NCI-H526 treated with DMSO at 0.1 percent for 48 hours (cell line): ENCODE measurements at places on chromosomes 13 and 19.

GRCh38 chr19:30310602-30311263 is 61.5 kb upstream of the ZNF536 start:
- DNase-seq: no peak

DNA sequence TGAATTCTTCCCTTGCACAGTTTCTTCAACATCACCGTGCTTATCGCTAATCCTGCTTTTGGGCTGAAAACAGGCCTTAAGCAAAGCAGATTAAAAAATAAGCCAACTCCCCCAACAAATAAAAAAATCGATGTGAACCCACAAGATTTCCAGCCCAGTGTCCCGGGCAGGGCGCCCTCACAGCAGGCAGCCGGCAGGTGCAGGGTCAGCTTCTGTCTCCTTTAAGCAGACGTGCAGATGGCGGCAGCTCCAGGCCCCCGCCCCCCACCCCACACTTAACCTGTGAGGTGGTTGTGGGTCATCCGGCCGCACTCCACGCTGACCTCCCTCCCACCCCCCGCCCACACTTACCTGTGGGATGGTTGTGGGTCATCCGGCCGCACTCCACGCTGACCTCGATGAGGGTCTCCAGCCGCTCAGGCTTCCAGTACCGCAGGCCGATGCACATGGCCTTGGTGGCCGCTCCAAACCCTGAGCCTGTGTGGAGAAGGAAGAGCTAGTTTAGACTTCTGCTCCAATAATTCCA is 19.8 kb downstream of the ADPRHL1 start:
- no peak for DNase-seq

GRCh38 chr13:26727122-26727521 is 33.5 kb downstream of the GPR12 start:
- no peak for DNase-seq

DNA sequence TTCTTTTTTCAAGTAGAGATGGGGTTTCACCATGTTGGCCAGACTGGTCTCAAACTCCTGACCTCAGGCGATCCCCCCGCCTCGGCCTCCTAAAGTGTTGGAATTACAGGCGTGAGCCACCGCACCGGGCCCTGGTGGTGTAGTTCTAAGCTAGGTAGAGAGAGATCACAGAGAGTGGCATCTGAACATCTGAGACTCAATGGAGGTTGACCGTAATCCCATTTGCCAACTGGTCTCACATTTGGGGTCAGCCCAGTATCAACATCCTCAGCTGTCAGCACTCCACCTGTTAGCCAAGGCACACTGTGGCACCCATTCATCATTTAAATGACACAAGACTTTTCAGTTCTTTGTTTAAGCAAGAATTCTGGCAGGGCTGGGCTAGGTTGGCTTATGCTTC is 8.1 kb downstream of the SELENOW start:
- DNase-seq: no peak

- no peak for DNase-seq
Measured at GRCh38 chr13:94291631-94292322, 187.7 kb downstream of the DCT start.

DNA sequence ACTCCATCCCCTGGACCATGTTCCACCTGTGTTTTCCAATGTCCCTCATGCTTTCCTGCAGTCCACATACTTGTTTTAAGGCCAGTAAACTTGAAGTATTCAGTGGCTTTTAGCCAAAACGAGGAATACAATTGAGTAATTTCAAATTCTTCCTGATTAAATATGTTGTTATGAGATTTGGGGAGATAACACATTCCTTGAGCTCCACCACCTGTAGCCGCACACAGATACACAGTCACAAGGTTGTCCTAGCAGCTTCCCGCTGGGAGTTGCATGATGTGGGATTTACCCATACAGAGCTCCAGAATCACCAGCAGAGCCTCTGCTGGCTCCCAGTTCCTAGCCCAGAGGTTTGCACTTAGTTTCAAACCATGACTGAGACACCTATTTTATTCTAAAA is 53.6 kb upstream of the FRY start:
- no peak for DNase-seq

DNA sequence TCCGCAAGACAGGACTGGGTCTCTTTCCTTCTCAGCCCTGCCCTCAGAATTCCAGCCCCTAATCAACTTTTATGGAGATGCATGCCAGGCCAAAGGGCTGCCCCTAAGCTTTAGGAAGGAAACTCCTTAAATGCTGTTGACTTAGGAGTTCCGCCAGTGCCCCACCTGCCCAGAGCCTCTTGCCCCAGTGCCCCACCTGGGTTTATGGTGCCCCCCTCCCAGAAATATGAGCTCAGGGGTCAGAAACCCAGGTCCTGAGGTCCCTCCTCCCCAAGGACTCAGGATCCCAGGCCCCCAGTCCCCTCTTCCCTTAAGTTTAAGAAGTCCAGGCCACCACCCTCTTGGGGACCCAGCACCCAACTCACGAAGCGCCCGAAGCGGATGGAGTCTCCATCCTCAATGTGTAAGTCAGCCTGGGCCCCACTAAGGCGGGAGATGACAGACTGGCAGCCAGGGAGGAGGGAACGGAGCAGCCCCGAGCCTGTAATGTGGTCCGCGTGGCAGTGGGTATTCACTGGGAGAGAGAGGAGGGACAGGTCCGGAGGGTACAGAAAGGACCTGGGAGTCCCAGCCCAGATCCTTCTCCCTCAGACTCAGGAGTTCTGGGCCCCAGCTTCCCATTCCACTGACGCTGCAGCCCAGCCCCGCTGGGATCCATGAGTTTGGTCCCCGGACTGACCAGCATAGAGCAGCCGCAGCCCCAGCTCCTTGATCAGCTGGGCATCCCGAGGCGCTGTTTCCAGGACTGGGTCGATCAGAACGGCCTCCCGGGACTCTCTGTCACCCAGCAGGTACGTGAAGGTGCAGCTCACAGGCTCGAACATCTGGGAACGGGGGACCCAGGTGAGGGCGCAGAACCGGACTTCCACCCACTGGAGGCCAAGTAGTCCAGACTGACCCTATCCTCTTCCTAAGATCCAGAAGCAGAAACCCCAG is 897 bp downstream of the ETHE1 start:
- peak; percentile 7 for DNase-seq

- no peak for DNase-seq
Measured at GRCh38 chr13:42474954-42475353, 99.0 kb upstream of the TNFSF11 start.

DNA sequence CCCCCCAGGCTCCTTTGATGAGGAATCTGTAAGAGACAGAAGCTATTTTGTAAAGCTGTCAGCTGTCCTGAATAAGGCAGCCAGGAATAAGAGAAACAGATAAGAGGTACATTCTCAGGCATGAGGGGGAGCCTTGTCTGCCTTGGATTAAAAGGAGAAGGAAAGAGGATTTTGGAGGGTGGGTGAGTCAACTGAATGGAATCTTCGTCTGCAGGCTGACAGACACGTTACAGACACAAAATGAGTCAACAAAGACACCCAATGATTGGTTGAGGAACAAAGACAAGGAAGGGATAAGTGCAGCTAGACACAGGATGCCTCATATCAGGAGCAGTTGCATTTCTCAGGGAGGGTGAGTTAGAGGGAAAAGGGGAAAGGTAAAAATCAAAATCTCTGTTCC is 162.5 kb downstream of the OLFM4 start:
- no peak for DNase-seq
